ENCODE measurements at places on chromosomes 4 and X. TPM values are rescaled to one million over a fixed set of nuclear protein-coding genes. Genes with fewer than 3 reads are reported as not detected.

DNA sequence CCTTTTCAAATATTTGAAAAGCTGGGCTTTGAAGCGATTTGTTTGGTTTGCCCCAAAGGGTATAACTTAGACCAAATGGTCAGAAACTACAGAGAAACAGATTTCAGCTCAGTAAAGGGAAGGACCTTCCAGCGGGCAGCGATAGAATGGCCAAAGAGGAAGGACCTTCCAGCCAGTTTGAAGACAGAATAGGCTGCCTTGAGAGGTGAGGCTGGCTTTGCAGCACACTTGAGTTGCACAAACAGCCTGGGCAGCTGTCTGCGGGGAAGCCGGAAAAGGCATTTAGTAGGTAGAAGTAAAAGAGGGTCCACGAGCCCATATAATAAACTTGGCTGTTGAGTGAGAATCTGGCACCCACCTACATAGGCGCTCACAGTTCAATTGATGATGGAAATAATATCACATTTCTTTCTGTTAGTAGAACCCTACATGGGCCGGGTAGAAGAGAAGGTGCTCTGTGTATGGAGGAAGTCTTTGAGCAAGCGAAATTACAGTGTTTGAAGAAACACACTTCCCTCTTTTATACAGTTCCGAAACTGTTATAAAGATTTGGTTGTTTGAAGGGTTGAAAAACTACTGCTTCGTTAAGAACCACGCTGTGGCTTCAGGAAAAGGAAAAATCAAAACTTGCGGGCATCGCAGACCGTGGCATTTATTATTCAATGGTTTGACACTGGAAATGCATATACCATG is 75.0 kb upstream of the SORBS2 start:
- no peaks in the 10 kb centered on the region for H3K4me1 ChIP-seq
- H3K4me3 ChIP-seq: no peak overlapping the region
- H3K36me3 ChIP-seq: no peaks in the 10 kb centered on the region
- H3K27ac ChIP-seq: no peak overlapping the region

- H3K27ac ChIP-seq: no peak overlapping the region
- H3K27me3 ChIP-seq: no peaks in the 10 kb centered on the region
- peak; percentile 40 for DNase-seq
These were observed 432.5 kb upstream of the FGF16 start for GRCh38 chrX:77014377-77015372.

- no peak for DNase-seq
- H3K4me1 ChIP-seq: no peaks in the 10 kb centered on the region
- no peak overlapping the region for H3K27ac ChIP-seq
These were observed 79.2 kb downstream of the FBXO8 start for GRCh38 chr4:174204164-174204831.

DNA sequence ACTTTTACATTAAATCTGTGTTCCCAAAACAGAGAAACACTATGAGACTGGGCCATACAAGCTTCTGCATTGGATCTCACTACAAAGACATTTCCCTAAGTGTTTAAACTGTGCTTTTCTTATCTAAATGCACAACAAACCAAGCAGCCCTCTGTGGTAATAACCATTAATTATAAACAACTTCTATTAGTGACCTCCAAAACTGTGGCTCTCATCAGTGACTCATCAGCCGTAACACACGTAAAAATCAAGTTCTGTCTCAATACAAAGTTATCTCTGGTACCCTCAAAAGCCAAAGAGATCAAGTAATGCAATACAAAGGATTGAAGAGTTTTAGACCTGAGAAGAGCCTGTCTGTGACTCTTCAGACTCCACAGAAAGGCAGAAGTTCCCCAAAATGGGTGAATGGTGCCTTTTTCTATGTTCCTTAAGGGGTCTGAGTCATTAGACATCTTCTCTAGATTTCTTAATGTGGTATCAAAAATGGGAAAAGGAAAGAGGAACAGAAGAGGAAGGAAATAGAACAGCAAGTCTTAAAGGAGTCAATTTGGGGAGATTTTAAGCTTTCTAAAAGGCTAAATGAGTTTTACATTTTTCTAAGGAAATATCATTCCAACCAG is 189.8 kb upstream of the PPP1R2C start:
- peaks cover 2% of the 10 kb centered on the region for H3K36me3 ChIP-seq
- H3K27ac ChIP-seq: no peak overlapping the region
- no peak for DNase-seq
- H3K4me3 ChIP-seq: no peak overlapping the region

DNA sequence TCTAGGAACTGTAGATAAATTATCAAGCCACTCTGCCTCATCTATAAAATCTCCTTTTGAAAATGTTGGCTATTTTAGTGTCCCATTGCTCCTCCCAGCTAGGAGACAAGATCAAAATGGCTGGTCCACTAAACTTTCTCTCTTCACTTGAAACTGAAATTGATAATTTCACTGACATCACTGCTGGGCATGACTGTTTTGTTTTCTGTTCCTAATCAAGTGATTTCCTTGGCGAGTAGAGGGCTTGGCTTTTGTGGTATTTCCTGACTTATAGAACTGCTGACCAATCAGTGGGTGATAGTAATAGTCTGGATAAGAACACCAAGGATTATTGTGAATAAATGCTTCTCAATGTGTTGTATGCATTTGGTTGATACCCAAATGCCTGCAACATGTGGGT is 2152.9 kb downstream of the ARAP2 start:
- no peaks in the 10 kb centered on the region for H3K4me1 ChIP-seq
- no peaks in the 10 kb centered on the region for H3K27me3 ChIP-seq
- no peaks in the 10 kb centered on the region for H3K36me3 ChIP-seq
- no peak overlapping the region for H3K27ac ChIP-seq
- DNase-seq: no peak

DNA sequence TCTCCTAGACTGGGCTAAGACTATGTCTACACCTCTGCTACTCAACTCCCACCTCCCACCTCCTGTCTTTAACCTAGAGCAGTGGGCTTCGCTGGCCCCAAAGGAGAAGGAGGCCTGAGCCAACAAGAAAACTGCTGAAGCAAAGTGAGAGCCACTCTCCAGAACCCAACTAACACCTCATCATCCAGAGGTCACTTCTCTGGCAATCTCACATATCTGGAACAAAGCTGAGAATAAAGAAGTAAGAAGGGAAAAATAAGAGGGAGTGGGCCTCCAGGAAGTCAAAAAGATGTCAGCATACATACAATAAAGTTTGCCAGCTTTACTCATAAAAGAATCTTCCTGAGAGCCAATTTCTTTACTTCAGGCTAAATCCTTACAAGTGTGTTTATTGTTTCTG is 18.6 kb upstream of the FGF16 start:
- DNase-seq: no peak
- no peaks in the 10 kb centered on the region for H3K36me3 ChIP-seq
- no peaks in the 10 kb centered on the region for H3K4me1 ChIP-seq
- no peak overlapping the region for H3K4me3 ChIP-seq

- H3K27ac ChIP-seq: no peak overlapping the region
- peaks cover 6% of the 10 kb centered on the region for H3K36me3 ChIP-seq
- H3K4me3 ChIP-seq: no peak overlapping the region
- DNase-seq: no peak
These were observed 70.3 kb downstream of the STIM2 start for GRCh38 chr4:26930964-26931363.

GRCh38 chrX:86604607-86605006 is 456.4 kb downstream of the DACH2 start:
- H3K27me3 ChIP-seq: no peaks in the 10 kb centered on the region
- no peak overlapping the region for H3K27ac ChIP-seq
- DNase-seq: no peak
- no peaks in the 10 kb centered on the region for H3K4me1 ChIP-seq

DNA sequence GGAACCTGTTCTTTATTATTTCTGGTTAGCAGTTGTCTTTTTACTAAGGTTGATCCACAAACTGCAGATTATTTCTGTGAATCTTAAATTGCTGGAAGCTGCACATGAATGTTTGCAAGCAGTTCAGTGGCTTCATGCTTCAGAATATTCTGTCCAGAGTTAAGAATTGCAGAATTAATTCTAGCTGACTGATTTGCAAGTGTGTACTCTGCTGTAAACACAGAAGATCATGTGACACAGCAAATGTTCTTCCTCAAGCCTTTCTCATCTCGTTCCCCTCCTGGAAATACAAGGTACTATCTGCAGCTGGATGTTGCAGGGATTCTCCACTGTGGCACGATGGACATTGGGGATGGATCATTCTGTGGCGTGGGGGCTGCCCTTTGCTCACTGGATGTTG is 16.8 kb upstream of the CLTRN start:
- no peak overlapping the region for H3K27ac ChIP-seq

GRCh38 chr4:21517126-21517859 is 431.3 kb downstream of the KCNIP4 start:
- no peak for DNase-seq
- no peaks in the 10 kb centered on the region for H3K4me1 ChIP-seq
- H3K27ac ChIP-seq: no peak overlapping the region
- no peaks in the 10 kb centered on the region for H3K36me3 ChIP-seq
- no peak overlapping the region for H3K4me3 ChIP-seq

DNA sequence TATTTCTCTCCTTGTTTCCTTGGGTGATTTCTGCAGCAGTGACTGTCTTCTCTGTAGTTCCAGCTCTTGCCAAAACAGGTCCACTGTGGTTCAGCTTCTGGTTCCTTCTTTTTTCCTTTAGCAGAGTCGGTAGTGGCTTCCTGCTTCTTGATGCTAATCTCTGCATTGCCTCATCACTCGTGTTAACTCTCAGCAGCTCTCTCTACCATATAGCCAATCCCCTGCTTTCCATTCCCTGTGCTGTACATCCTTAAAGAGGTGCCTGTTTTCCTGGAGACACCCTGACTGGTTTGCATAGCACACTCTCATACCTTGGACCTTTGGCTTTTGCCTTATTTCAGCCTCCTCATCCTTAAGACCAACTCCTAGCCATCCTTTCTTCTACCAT is 191.2 kb upstream of the LNX1 start:
- H3K4me1 ChIP-seq: no peaks in the 10 kb centered on the region
- no peak overlapping the region for H3K27ac ChIP-seq
- no peak for DNase-seq
- H3K4me3 ChIP-seq: no peak overlapping the region
- H3K36me3 ChIP-seq: no peaks in the 10 kb centered on the region

GRCh38 chr4:8919651-8920288 is 48.1 kb upstream of the HMX1 start:
- H3K27ac ChIP-seq: no peak overlapping the region
- H3K4me1 ChIP-seq: no peaks in the 10 kb centered on the region
- no peak for DNase-seq
- H3K4me3 ChIP-seq: no peak overlapping the region
- H3K27me3 ChIP-seq: peaks cover 46% of the 10 kb centered on the region
- peaks cover 3% of the 10 kb centered on the region for H3K36me3 ChIP-seq

GRCh38 chr4:102787944-102788343 is 27.2 kb upstream of the MANBA start:
- no peak overlapping the region for H3K27ac ChIP-seq
- H3K36me3 ChIP-seq: peaks cover 15% of the 10 kb centered on the region
- no peak overlapping the region for H3K4me3 ChIP-seq
- no peaks in the 10 kb centered on the region for H3K27me3 ChIP-seq

DNA sequence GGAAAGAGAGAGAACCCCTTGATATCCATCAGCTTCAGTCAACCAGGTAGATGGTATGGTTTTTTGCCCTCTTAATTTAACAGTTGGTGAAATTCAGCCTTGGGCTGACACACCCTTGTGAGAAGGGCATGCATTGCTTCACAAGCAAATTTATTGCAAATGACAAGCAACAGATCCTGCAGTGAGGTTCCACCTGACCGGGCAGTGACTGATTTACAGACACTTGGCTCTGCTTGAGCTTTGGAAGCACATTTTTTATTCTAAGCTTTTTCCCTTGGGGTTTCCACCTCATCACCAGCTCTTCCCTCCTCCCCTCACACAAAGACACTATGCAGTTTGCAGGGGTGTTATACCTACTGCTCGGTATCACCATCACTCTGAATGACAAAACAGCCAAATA is 28.3 kb upstream of the SERTM2 start:
- H3K27me3 ChIP-seq: peaks cover 7% of the 10 kb centered on the region
- H3K4me3 ChIP-seq: no peak overlapping the region
- H3K27ac ChIP-seq: no peak overlapping the region
- no peaks in the 10 kb centered on the region for H3K36me3 ChIP-seq
- H3K4me1 ChIP-seq: no peaks in the 10 kb centered on the region
- no peak for DNase-seq

DNA sequence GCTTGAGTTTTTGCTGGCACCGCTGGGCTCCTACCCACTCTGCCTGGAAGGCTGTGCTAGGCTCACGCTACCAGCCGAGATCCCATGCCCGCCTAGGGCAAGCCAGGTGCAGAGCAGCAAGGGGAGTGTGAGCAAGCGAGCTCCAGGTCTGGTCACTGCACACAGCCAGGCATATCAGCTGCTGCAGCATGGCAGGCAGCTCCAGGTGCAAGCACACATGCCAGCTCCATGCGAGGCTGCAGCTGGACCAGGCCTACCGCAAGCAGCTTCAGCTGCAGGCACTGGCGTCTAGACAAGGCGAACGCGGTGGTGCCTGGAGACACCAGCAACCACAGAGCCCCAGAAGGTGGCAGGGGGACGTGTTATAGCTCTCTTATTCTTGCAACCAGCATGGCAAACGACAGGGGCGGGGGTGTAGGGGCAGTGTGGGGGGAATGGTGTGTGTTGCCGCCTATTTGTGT is 614.7 kb upstream of the EPHA5 start:
- no peaks in the 10 kb centered on the region for H3K27me3 ChIP-seq
- DNase-seq: no peak
- H3K36me3 ChIP-seq: no peaks in the 10 kb centered on the region
- no peak overlapping the region for H3K4me3 ChIP-seq
- H3K4me1 ChIP-seq: no peaks in the 10 kb centered on the region
- no peak overlapping the region for H3K27ac ChIP-seq

DNA sequence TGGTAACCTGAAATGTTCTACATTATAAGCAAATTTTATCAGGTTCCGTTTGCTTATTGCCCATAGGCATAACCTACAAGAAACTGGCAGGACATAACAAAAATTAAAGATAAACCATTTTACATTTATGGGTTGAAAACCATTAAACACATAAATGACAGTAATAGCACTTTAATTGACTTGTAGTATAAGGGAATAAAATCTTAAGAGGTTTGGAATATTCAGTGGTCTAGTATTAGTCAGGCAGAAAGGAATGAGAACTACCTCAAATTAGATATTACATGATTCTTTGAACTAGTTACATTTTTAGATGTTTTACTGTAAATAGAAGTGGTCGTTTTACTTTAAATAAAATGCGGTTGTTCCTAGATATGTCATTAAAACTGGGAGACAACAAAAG is 111.9 kb downstream of the ADAMTS3 start:
- no peaks in the 10 kb centered on the region for H3K4me1 ChIP-seq
- H3K4me3 ChIP-seq: no peak overlapping the region
- no peak for DNase-seq
- no peaks in the 10 kb centered on the region for H3K36me3 ChIP-seq
- no peak overlapping the region for H3K27ac ChIP-seq

- no peak overlapping the region for H3K27ac ChIP-seq
- DNase-seq: no peak
- H3K4me1 ChIP-seq: no peaks in the 10 kb centered on the region
- H3K4me3 ChIP-seq: no peak overlapping the region
These were observed 172.2 kb downstream of the PPARGC1A start for GRCh38 chr4:23717528-23718248.

SGMS2 gene
- 1.6 TPM for total RNA-seq

RENBP gene
- 11.8 TPM for total RNA-seq

ADAM29 gene
- not detected for total RNA-seq

CT45A10 gene
- not detected for total RNA-seq

GDPD2 gene
- 6.0 TPM for total RNA-seq

TXK gene
- not detected for total RNA-seq

SPANXN4 gene
- not detected for total RNA-seq

RS1 gene
- not detected for total RNA-seq

FRMPD3 gene
- 1.8 TPM for total RNA-seq

NAP1L2 gene
- total RNA-seq: 7.2 TPM

Measured in neural crest cell (in vitro differentiated cells).